ENCODE measurements at places on chromosomes 7 and 10.

DNA sequence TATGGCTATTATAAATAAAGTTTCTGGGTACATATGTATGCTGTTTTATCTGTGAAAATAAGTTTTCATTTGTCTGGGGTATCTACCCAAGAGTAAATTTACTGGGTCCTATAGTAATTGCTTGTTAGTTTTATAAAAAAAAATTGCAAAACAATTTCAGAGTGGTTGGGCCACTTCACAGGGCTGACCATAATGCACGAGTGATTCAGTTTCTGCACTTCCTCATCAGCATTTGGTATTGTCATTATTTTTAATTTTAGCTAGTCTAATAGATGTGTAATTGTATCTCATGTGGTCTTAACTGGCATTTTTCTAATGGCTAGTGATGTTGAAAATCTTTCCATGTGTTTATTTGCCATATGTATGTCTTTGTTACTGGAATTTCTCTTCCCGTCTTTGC is 452.4 kb upstream of the AKR1E2 start:
- DNase-seq = no peak

DNA sequence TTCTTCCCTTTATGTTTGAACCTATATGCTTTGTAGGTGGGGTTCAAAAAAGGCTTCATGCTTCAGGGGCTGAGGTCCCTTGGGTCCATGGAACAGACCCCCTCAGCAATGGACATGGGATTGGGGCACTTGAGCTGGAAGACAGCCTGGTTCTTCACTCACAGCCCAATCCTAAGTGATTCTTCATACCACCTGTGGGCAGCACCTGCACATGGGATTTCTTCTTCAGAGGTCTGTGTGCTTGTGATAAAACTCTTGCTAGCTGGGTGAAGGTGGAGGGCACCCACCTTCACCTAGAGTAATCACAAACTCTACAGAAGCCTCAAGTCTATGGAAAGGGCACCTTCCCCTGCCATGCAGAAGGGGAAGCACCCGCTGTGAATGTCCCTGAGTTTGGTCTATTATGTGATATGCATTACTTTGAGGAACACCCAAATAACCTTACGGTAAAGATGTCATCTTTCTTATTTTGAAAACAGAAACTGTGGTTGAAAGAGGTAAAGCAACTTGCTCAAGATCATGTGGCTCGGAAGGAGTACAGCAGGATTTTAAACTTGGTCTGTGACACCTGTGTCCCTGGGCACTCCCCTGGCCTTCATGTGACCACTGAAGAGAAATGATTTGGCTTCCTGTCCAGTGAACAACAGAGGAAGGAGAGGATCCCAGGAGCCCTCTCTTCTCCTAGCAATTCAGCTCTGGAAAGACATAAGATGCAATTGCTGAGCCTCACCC is 469.5 kb upstream of the ZMIZ1 start:
- no peak for DNase-seq

GRCh38 chr7:84088802-84089201 is 105.8 kb downstream of the SEMA3A start:
- no peak for DNase-seq

- no peak for DNase-seq
Measured at GRCh38 chr10:90919683-90920574, 958 bp downstream of the ANKRD1 start.

All from activated CD4-positive, alpha-beta T cell treated with anti-CD3 and anti-CD28 coated beads for 48 hours (primary cell).